Fibroblast of skin of back (primary cell): ENCODE measurements at places on chromosomes 3 and 15.
A peak's percentile ranks its signal among the peaks of the same experiment; 100 is the strongest.

- no peak for DNase-seq
Observed at GRCh38 chr3:102113421-102114041, 264.2 kb downstream of the NFKBIZ start.

DNA sequence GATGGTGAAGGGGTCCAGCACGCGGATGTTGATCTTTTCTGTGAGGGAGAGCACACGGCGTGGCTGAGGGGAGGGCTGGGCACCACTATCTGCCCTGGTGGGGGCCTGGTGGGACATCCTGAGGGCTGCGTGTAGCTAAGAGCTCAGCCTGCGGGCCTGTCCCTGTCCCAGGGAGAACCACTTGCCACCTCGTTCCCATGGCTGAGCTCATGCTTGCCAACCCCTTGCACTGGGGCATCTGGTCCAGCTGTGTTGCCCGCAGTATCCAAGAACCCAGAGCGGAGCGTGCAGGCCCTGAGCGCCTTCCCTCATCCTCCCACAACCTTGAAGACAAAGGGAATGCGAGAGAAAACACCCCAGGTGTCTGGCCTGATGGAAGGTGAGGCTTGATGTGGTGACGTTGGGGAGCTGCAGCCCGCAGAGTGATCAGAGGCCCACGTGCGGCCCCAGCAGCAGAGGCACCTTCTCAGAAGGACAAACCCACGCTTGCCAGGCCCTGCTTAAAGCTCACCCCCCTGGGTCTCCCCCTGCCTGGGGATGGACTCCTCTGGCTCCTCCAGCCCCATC, 28.9 kb downstream of the TKT start:
- no peak for DNase-seq

DNA sequence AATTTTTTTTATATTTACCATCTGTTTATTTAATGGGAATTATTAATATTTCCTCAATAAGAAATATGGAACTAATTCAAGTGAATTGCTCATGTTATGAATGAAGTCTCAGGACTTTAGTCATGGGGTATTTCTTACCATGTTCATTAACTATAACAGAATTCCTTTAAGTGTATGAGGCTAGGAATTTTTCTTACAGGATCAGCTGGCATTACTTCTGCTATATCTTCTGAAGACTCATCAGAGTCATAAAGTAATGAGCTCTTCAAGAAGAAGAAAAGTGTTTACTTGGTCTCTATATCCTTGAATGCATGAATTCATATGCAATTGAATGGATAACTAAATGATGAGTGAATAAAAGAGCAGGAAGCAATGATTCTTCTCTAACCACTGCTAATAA, 486.8 kb upstream of the THBS1 start:
- peak; percentile 52 for DNase-seq

GRCh38 chr15:78859971-78860719, 12.5 kb upstream of the MORF4L1 start:
- peak; percentile 96 for DNase-seq

- peak; percentile 90 for DNase-seq
Observed at GRCh38 chr3:125125821-125126245, 70.0 kb upstream of the HEG1 start.

GRCh38 chr3:134600685-134601463, 49.9 kb downstream of the KY start:
- peak; percentile 61 for DNase-seq

- DNase-seq: no peak
Observed at GRCh38 chr15:41928637-41929620, 35.1 kb upstream of the SPTBN5 start.

GRCh38 chr3:192655040-192655439, 72.3 kb downstream of the FGF12 start:
- DNase-seq: no peak

- DNase-seq: no peak
Observed at GRCh38 chr15:43186003-43186353, 775 bp downstream of the CCNDBP1 start.

GRCh38 chr15:48674876-48675275, 29.4 kb upstream of the FBN1 start:
- peak; percentile 93 for DNase-seq

- DNase-seq: peak; percentile 96
Observed at GRCh38 chr3:47113669-47114365, 50.1 kb downstream of the SETD2 start.

- DNase-seq: peak; percentile 85
Observed at GRCh38 chr3:172848910-172849309, 98.4 kb downstream of the ECT2 start.

DNA sequence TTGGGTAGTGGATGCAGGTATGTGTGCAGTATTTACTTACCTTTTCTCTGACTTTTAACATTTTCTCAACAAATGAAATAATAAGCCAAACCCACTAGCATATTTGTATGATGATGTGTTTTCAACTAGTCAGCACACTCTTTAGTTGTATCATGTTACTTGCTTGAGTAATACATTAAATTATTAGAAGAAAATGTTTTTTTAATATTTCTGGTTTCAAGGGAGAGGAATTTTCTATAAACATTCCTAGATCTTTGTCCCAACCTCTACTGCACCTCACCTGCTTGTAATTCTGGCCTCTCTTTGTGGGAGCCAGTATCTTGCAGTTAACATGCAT, 161.8 kb upstream of the CBLB start:
- peak; percentile 76 for DNase-seq

DNA sequence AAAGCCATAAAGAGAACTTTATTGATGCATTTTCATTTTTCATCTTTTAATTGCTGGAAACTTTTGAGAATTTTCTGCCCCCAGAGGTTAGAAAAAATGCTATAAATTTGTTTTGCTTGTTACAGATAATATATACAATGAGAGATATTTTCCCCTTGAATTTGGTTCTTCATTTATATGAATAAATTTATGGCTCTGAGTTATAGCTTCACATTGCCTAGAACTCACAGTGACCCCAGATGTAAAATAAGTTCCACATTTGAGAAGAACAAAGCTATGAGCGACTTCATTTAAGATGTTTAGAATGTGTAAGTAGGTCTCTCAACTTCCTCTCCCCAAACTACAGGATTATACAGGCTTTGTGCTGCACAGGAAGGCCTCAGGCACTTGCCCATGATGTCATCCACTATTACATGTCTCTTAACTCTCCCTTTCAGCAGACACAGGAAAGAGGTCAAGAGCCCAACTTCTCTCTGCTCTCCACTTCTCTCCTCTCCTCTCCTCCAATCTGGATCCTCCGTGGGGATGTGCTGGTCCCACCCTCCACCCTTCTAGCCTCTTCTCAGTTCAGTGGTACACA, 92.8 kb downstream of the DUT start:
- peak; percentile 53 for DNase-seq

- DNase-seq: no peak
Observed at GRCh38 chr15:25088261-25088790, 133.5 kb downstream of the SNRPN start.
